ENCODE measurements at places on chromosomes 7 and 10. TPM values are rescaled to one million over a fixed set of nuclear protein-coding genes. Genes with fewer than 3 reads are reported as not detected.
A peak's percentile ranks its signal among the peaks of the same experiment; 100 is the strongest.

DNA sequence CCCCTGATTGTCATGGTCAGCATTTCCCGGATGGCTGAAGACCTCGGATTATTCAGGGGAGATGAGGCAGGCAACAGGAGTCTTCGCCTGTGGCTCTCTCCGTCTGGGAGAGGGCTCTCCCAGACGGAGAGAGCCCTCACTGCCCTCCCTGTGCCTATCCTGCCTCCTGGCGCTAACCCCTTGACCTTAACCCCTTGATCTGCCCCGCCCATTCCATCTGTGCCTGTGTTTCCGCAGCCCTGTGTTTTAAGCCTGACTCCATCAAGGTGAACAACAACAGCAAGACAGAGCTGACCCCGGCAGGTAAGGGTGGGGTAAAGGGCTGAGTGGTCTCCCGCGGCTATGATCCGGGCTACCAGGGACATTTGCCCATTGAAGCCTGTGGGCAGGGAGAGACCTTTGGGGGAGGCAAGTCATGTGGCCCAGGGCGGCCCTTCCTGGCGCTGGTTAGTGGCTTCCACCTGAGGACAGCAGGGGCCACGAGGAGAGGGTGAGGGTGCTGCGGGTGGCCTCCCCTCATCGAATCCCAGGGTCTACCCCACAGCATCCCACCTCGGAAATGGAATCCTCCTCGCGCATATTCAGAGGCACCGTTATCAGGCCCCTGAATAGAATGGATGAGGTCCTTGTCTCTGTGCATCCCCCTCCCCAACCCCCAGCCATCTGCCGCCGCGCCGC lies 4.2 kb upstream of the MUC12 start:
- no peak for DNase-seq

DNA sequence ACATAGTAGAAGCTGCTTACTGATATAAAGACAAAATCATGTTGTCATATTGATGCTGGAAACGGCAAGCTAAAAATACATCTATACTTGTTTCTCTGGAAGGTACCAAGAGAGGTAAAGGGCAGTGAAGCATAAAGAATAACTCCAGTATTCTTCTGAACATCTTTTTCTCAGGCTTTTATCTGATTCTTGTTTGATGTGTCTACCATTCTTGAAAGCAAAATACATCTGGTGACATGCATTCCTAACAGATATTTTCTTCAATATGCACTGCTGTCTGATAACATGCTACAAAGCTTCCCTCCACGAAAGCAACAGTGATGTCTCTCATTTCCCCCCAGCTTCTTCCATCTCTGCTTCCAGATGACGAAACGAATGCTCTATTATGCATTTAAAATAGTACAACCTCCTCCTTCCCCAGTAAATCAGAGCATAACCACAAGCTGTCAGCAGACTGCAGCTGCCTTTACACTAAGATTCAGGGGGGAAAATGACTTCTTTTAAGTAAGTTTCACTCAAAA lies 100.8 kb downstream of the ARHGAP21 start:
- DNase-seq = no peak

- DNase-seq = no peak
Observed at GRCh38 chr7:117808341-117808757, 64.9 kb downstream of the CTTNBP2 start.

DNA sequence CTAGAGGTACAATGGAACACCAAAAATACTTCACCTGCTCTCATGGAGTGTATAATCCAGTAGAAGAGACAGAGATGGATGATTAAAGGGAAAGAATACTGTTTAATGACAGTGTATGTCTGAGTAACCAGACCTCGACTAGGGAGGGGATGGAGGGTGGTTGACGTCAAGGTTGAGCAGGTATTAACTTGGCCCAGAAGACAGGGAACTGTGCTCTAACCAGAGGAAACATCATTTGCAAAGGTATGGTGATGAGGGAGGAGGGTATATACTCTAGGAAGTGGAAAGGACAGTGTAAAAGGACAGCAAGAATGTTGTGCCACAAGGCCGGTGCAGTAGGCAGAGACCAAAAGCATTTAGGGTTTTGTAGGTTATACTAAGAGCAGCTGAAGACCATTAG lies 2.9 kb downstream of the MIOS start:
- no peak for DNase-seq

DNA sequence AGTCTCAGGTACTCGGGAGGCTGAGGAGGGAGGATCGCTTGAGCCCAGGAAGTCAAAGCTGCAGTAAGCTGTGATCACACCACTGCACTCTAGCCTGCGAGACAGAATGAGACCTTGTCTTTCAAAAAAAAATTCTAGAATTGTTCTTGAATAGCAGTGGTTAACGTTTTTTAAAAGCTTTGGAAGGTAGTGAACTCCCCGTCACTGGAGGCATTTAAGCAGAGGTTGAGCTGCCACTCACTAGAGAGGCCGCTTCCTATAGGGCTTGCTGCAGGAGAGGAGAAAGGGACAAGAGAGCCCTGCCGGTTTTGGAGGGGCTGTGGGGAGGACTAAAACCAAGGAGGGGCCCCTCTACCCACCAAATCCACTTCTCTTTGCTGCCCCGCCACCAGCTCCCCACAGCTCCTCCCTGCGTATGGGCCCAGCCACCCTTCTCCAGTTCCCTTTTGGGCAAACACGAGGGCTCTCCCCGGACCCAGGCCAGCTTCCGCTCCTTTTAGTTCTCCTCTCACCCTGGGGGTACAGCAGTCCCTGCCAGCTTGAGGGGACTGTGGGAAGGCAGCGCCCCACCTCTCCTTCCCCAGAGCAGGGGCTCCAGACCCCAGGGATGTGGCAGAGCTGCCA lies 86.9 kb upstream of the GTF2I start:
- DNase-seq = no peak

GRCh38 chr10:125206623-125207022 lies 46.3 kb upstream of the CTBP2 start:
- DNase-seq = no peak

GRCh38 chr7:22992874-22993840 lies 20.8 kb downstream of the HYCC1 start:
- no peak for DNase-seq

DNA sequence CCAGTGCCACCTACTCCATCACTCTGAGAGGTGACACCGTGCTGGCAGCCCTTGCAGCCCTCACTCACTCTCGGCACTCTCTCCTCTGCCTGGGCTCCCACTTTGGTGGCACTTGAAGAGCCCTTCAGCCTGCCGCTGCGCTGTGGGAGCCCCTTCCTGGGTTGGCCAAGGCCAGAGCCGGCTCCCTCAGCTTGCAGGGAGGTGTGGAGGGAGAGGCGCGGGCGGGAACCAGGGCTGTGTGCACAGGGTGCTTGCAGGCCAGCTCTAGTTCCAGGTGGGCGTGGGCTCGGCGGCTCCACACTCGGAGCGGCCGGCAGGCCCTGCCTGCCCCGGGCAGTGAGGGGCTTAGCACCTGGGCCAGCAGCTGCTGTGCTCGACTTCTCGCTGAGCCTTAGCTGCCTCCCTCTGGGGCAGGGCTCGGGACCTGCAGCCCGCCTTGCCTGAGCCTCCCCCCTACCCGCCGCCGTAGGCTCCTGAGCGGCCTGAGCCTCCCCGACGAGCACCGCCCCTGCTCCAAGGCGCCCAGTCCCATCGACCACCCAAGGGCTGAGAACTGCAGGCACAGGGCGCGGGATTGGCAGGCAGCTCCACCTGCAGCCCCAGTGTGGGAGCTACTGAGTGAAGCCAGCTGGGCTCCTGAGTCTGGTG lies 48.7 kb upstream of the SLC35G1 start:
- peak; percentile 83 for DNase-seq

DNA sequence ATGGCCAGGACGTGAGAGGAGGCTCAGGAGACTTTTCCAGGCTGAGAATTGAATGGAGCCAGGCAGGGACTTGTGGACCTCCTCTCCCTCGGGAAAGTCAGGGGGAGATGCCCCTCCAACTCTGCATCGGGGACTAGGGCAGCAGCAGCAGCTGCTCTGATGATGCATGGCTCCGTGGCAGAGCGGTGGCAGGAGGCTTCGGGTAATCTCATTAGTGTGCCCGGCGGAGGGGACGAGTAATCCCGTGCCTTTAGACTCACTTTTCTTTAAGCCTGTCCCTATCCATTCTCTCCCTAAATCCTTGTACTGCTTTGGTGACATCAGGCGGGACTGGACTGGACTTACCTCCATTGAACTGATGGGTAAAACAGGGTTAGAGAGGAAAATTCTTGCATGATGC lies 75.1 kb downstream of the ZMIZ1 start:
- no peak for DNase-seq

The FXYD4 gene
- 1.1 TPM for total RNA-seq

The UNC5B gene
- 16.0 TPM for total RNA-seq

GRCh38 chr7:102916426-102916825 lies 3.6 kb downstream of the LRRC17 start:
- no peak for DNase-seq

DNA sequence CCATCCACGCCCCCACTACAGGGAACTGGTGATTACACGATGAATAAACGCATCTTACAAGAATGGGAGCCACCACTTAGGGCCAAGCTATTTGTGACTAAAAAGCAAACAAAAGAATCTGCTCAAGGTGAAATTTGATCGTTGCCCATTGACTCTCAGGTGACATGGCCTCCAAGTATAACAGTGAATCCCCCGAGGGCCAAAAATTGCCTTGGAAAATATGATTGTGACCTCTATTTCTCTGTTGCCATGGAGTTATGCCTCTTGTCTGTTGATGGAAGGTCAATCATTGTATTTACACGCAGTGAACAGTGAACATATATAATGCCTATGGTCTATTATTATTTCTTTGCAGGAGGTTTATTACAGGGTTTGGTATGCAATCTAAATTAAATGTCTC lies 282.3 kb downstream of the KLF6 start:
- DNase-seq = no peak

DNA sequence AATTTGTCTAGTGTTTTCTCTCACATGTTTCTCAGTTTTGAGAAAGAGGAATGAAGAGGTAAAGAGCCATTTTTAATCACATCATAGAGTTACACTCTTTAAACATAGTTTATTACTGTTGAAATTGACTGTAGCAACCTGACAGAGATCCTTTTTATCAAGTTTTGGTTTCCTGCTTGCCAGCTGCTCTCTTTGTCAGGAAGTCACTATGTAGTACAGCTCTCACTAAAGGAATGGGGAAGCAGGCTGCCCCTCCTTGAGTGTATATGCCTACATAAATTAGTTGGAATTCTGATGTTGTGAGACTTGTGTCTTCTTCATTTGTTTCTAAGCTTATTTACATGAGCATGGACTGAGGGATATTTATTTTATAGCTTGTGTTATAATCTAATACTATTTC lies 1274.0 kb upstream of the CELF2 start:
- no peak for DNase-seq

The STRA8 gene
- total RNA-seq = not detected

DNA sequence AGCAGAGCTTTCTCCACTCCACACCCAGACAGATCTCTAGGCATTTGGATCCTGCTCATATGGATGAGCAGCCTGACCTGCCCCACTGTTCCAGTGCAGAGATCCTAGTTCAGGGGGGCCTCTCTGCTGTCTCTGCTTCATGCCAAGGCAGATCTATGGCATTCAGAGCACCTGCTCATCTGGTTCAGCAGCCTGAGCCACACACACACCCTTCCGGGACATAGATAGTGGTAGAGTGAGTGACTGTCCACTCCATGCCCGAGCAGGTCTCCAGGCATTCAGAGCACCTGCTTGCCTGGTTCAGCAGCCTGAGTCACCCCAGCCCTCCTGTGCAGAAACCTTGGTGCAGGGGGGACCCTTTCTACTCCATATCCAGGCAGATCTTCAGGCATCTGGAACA lies 54.3 kb upstream of the ZNF800 start:
- no peak for DNase-seq

DNA sequence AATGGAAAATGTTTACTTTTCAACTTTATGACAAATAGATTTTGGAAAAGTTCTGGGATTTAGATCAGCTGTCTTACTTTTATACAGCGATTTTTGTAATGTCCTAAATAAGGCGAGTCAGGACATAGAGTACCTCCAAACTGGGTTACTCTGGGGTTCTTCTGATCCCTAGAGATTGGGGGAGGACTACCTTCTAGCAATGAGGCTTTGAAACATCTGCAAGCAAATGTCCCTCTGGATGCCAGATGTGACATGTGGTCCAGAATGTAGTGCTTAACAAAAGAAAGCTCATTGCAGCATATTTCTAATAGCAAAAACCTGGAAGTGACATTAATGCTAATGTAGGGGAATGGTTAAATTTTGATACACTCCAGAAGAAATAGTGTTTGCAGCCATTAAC lies 36.1 kb downstream of the ABRAXAS2 start:
- DNase-seq = no peak

GRCh38 chr10:118812393-118812740 lies 57.6 kb upstream of the CACUL1 start:
- peak; percentile 20 for DNase-seq

The NUTM2E gene
- not detected for total RNA-seq

DNA sequence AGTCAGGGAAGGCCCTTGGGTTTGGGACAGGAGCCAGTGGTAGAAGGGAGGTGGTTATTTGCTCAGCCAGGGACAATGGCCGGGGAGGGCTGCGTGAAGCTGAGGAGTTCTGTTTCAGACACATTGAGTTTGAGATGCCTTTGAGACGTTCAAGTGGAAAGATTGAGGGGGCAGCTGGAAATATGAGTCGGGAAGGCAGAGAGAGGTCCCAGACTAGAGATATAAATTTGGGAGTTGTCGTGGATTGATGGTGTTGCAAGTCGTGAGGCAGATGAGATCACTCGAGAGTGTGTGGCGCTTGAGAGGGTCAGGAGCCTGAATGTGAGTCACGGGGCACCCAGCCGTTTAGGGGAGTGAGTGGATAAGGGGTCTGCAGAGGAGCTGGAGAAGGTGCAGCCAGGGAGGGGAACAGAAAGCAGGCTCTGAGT lies 73.3 kb downstream of the ZMIZ1 start:
- no peak for DNase-seq

Data from upper lobe of right lung (tissue), 1 donor.